Aorta (tissue), 5 donors: ENCODE measurements at places on chromosomes 4 and X. TPM values are rescaled to one million over a fixed set of nuclear protein-coding genes. Genes with fewer than 3 reads are reported as not detected.
A peak's percentile ranks its signal among the peaks of the same experiment; 100 is the strongest.

- no peaks in the 10 kb centered on the region for H3K36me3 ChIP-seq
- H3K4me3 ChIP-seq: no peak overlapping the region
- no peaks in the 10 kb centered on the region for H3K27me3 ChIP-seq
Observed at GRCh38 chrX:69031971-69032391, 133.3 kb downstream of the PJA1 start.

DNA sequence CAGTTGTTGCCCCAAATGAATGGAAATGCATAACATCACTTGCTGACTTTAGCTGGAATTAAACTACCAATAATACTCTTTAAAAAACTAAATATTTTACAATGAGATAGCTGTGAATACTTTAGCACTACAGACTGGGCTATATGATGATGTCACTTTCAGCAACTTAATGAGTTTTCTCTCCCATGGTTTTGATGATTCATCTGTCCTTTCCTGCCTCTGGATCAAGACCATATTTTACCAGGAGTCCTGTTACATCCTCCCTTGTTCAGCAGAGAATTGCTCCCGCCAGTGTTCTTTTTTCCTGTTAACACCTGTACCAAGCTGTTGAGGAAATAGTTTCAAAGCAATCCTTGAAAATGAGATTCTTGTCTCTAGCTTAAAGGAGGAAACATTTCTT lies 543.0 kb downstream of the SPRY1 start:
- no peak overlapping the region for H3K4me3 ChIP-seq
- no peak overlapping the region for H3K27ac ChIP-seq
- H3K27me3 ChIP-seq: no peaks in the 10 kb centered on the region
- no peak for DNase-seq
- H3K4me1 ChIP-seq: no peaks in the 10 kb centered on the region

DNA sequence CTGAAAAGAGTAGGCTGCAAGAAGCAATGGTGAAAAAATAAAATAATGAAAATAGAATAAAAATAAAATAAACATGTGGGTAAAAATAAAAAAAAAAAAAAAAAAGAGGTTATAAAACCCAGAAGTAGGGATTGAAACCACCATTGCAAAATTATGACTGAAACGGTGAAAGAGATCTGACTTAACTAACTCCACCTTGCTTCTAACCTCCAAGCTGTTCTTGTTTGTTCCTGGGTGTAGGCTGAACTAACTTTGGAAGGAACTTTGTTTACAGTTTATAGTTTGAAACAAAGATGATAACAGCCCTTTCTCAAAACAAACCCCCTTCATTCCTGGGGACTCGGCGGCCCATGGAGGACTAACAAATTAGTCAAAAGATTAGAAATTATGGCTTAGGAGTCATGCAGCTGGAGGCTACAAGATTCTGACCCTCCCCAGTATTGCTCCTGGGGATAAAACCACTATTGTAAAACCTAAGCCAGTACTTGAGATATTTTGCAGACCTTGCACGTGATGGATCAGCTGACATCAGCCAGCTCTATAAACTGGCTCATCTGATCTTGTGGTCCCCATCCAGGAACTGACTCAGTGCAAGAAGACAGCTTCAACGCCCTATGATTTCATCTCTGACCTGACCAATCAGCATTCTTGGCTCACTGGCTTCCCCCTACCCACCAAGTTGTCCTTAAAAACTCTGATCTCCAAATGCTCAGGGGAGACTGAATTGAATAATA lies 30.4 kb downstream of the DDX60L start:
- no peaks in the 10 kb centered on the region for H3K4me1 ChIP-seq
- DNase-seq: no peak
- H3K36me3 ChIP-seq: no peaks in the 10 kb centered on the region
- no peak overlapping the region for H3K27ac ChIP-seq

- H3K36me3 ChIP-seq: no peaks in the 10 kb centered on the region
- H3K27ac ChIP-seq: no peak overlapping the region
- H3K4me1 ChIP-seq: no peaks in the 10 kb centered on the region
- no peaks in the 10 kb centered on the region for H3K27me3 ChIP-seq
- H3K4me3 ChIP-seq: no peak overlapping the region
- DNase-seq: no peak
Observed at GRCh38 chrX:48649102-48649501, 34.5 kb upstream of the WAS start.

GRCh38 chrX:153610836-153611213 lies 11.9 kb upstream of the CCNQ start:
- DNase-seq: peak; percentile 71
- H3K27ac ChIP-seq: no peak overlapping the region
- no peaks in the 10 kb centered on the region for H3K27me3 ChIP-seq
- no peak overlapping the region for H3K4me3 ChIP-seq

DNA sequence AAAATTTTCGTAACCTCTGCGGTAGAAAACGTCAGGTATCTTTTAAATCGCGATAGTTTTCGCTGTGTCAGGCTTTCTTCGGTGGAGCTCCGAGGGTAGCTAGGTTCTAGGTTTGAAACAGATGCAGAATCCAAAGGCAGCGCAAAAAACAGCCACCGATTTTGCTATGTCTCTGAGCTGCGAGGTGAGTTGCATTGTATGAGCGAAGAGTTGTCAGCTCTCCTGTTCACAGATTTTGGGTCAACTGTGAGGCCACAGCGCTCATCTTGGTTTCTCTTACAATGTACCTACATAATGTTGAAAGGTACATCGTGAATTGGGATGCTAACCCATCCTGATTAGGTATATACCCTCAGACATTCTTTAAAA lies 486 bp downstream of the CLCN3 start:
- H3K27ac ChIP-seq: peak overlapping the region; percentile 14
- no peaks in the 10 kb centered on the region for H3K36me3 ChIP-seq
- no peak for DNase-seq
- H3K4me1 ChIP-seq: no peaks in the 10 kb centered on the region

GRCh38 chr4:88802585-88803286 lies 105.1 kb upstream of the NAP1L5 start:
- no peaks in the 10 kb centered on the region for H3K36me3 ChIP-seq
- DNase-seq: no peak

DNA sequence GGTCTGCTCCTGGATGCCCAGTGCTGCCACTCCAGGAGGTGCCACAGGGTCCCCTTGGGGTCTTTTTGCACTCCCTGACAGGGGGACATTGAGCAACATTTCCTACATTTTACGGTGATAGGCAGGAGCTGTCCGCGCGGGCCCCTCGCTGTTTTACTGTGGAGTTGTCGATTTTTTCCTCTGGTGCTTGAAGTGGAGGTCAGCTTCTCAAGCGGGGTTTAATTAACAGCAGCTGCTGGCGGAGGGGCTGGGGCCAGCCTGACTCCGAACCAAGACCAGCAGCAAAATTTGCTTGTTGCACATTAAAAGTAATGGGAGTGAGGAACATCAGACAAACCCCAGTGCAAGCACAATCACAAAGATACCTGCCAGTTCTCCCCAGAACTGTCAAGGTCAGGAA lies 13.2 kb upstream of the SH3TC1 start:
- no peaks in the 10 kb centered on the region for H3K36me3 ChIP-seq
- H3K4me3 ChIP-seq: no peak overlapping the region
- no peaks in the 10 kb centered on the region for H3K27me3 ChIP-seq
- no peak overlapping the region for H3K27ac ChIP-seq

DNA sequence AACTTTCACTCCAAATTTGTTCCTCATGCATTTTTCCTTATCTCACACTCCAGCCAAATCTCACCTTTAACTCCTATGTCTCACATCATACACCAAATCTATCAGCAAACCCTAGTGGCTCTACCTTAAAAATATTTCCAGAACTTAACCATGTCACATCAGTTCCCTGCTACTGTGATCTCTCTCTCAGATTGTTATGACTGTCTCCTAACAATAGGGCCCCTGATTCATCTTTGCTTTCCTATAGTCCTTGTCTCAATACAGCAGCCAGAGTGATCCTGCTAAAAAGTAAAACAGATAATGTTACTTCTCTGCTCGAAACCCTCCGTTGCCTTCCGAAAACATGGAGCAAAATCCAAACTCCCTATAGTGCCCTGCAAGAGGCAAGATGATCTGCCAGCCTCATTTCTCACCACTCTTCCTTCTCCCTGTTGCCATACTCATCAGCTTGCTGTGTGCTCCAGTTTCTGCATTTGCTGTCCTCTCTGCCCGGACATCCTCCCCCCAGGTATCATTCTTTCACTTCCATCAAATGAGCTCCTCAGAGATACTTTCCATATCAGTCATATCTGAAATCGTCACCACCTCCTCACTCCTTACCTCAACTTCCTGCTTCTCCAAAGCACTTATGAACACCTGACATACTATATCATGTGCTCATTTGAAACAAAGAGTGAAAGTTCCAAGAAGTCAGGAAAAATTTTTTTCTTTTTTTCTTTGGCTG lies 293.4 kb upstream of the NR3C2 start:
- no peaks in the 10 kb centered on the region for H3K36me3 ChIP-seq
- DNase-seq: no peak
- no peak overlapping the region for H3K27ac ChIP-seq
- no peak overlapping the region for H3K4me3 ChIP-seq
- no peaks in the 10 kb centered on the region for H3K27me3 ChIP-seq
- no peaks in the 10 kb centered on the region for H3K4me1 ChIP-seq

DNA sequence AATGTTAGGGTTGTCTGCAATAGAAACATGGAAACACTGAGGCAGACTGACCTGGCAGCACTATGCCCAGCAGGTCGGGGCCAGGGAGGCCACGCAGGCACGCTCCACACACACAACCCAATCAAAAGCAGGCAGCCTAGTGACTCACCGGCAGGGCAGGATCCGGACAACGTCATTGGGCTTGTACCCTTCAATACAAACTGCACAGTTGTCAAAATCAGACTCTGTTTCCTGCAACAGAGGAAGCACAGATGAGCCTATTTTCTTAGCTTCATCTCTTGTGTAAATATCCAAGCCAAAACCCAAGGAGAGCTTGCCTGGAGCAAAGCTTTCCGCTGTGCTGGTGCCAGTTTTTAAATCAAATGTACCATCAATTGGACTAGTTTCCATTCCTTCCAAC lies 185.8 kb downstream of the RNF150 start:
- no peak overlapping the region for H3K27ac ChIP-seq
- DNase-seq: no peak
- H3K36me3 ChIP-seq: no peaks in the 10 kb centered on the region
- H3K4me1 ChIP-seq: no peaks in the 10 kb centered on the region

- no peak overlapping the region for H3K27ac ChIP-seq
- DNase-seq: no peak
- H3K36me3 ChIP-seq: no peaks in the 10 kb centered on the region
- H3K4me3 ChIP-seq: no peak overlapping the region
- H3K27me3 ChIP-seq: no peaks in the 10 kb centered on the region
Observed at GRCh38 chrX:74259885-74260491, 44.0 kb upstream of the ZCCHC13 start.

GRCh38 chrX:15686818-15687685 lies 22.4 kb upstream of the CLTRN start:
- H3K36me3 ChIP-seq: no peaks in the 10 kb centered on the region
- no peaks in the 10 kb centered on the region for H3K27me3 ChIP-seq
- no peak for DNase-seq
- H3K27ac ChIP-seq: no peak overlapping the region
- H3K4me3 ChIP-seq: no peak overlapping the region

DNA sequence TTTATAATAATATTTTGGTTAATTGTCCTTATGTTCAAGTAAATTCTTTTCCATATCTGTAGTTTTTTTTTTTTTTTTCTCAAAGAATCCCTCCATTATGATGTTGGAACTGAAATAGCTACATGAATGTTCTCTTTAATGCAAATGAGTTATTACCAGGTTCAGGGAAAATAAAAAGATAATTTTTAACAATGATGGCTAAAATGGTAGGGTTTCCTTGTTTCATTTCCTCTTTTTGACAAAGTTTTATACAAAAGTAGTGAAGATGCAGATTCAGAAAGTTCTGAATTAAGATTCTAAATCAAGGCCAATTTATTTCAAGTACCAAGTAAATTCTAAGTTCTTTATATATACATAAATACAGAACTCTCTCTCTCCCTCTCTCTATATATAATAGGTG lies 779.0 kb upstream of the INTU start:
- no peaks in the 10 kb centered on the region for H3K4me1 ChIP-seq
- no peak for DNase-seq
- no peak overlapping the region for H3K27ac ChIP-seq
- no peaks in the 10 kb centered on the region for H3K36me3 ChIP-seq

GRCh38 chr4:47483745-47484144 lies 1.3 kb upstream of the ATP10D start:
- no peaks in the 10 kb centered on the region for H3K27me3 ChIP-seq
- DNase-seq: no peak
- H3K4me1 ChIP-seq: peaks cover 1% of the 10 kb centered on the region
- no peak overlapping the region for H3K4me3 ChIP-seq

DNA sequence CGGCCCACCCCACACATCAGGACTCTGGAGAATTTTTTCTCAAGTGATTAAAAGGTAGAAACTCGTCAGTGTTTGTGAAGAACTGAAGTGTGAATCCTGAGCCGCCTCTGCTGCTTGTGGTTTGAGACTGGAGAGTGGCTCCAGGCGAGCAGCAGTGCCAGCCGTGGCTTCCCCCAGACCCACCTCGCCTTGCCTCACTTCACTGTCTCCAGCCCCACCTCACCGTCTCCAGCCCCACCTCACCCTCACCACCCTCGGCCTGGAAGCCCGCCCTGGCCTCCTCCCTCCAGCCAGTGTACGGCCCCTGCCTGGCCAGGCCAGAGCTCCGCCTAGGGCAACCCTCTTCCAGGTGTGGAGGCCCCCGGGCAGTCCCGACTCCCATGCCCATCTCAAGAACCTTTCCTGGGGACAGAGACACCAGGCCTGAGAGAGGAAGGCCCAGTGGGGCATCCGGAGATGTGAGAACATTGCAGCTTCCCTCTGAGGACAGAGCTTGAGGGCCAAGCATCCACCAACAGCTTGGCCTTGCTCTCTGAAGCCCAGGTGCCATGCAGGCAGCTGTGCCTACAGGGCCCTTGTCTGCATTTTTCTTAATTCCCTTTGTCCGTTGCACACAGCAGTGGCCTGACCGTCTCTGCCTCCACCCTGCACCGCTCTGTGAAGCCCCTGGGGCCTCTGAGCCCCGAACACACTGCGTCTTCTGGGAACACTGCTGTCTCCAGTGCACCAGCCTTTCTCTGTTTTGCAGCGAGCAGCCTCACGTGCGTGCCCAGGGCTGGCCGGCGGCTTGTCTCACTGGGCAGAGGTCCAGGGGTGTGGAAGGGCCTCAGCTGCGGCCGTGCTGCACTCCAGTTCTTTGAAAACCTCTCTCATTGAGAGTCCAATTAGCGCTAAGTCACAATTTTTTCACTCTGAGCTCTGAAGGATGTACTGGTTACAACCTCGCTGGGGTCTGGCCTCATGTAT lies 13.8 kb downstream of the SH3BP2 start:
- no peak for DNase-seq
- no peak overlapping the region for H3K27ac ChIP-seq
- H3K36me3 ChIP-seq: no peaks in the 10 kb centered on the region
- H3K27me3 ChIP-seq: no peaks in the 10 kb centered on the region

- H3K4me3 ChIP-seq: no peak overlapping the region
- H3K4me1 ChIP-seq: no peaks in the 10 kb centered on the region
- no peaks in the 10 kb centered on the region for H3K36me3 ChIP-seq
- no peak for DNase-seq
Observed at GRCh38 chr4:97867557-97868091, 275.7 kb downstream of the STPG2 start.

- no peaks in the 10 kb centered on the region for H3K27me3 ChIP-seq
- H3K36me3 ChIP-seq: no peaks in the 10 kb centered on the region
- DNase-seq: no peak
Observed at GRCh38 chrX:8870411-8870810, 69.2 kb upstream of the FAM9A start.

DMRTC1B gene
- polyA plus RNA-seq: not detected

SCOC gene
- 101 TPM for polyA plus RNA-seq

RPL39 gene
- polyA plus RNA-seq: 9,358 TPM

LRCH2 gene
- polyA plus RNA-seq: 2.6 TPM

FOXP3 gene
- polyA plus RNA-seq: not detected

SLC25A6 gene
- 316 TPM for polyA plus RNA-seq

DUX4 gene
- not detected for polyA plus RNA-seq
